ENCODE measurements at places on chromosomes 5 and 9.

DNA sequence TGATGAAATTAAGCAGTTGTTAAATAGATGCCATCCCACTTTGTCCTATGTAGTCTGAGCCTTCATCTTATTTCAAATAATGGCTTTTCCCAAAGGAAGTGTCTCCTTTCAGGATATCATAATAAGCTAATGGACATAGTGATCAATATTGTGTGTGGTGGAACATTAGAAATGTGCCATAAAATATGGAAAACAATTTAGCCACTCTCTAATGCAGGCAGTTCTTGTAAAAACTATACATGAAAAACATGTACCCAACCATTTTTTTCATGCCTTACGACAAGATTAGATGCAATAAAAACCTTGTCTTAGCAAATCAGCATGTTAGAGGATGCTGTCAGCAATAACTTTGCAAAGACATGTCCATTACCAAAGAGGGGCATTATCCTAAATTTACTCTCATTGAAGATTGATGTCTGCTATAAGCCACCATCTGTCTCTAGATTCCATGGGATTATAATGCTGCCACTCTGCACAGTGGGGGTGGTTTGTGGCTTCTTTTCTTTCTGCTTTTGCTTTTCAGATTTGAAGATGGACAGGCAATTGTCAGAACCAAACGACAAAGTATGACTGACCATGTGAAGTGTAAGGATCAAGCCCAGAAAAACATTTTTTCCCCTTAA, 724.0 kb upstream of the ZNF608 start:
- no peak for DNase-seq

- no peak for DNase-seq
Measured at GRCh38 chr5:124737651-124738050, 8.8 kb downstream of the ZNF608 start.

DNA sequence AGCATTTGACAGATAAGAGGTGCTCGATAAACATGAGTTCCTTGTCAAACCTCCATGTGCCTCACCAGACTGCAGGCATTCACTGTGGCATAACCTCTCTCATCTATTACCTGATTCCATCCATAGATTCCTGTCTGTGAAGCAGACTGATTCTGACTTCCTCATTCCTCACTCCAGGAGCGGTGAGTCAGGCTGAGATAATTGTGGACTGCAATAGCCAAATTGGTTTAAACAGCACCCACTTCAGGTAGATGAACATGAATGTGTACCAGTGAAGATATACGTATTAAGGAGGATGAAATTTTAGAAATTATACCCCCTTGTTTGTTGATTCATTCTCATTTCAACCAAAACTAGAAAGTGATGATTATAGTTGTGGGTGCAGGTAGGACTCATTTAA, 391.2 kb downstream of the HINT1 start:
- DNase-seq: no peak

- no peak for DNase-seq
Measured at GRCh38 chr5:149166128-149166527, 24.8 kb downstream of the ABLIM3 start.

GRCh38 chr9:85723215-85723614, 18.5 kb downstream of the AGTPBP1 start:
- no peak for DNase-seq

- DNase-seq: peak; percentile 32
Measured at GRCh38 chr5:149526845-149527590, 24.2 kb downstream of the CSNK1A1 start.

DNA sequence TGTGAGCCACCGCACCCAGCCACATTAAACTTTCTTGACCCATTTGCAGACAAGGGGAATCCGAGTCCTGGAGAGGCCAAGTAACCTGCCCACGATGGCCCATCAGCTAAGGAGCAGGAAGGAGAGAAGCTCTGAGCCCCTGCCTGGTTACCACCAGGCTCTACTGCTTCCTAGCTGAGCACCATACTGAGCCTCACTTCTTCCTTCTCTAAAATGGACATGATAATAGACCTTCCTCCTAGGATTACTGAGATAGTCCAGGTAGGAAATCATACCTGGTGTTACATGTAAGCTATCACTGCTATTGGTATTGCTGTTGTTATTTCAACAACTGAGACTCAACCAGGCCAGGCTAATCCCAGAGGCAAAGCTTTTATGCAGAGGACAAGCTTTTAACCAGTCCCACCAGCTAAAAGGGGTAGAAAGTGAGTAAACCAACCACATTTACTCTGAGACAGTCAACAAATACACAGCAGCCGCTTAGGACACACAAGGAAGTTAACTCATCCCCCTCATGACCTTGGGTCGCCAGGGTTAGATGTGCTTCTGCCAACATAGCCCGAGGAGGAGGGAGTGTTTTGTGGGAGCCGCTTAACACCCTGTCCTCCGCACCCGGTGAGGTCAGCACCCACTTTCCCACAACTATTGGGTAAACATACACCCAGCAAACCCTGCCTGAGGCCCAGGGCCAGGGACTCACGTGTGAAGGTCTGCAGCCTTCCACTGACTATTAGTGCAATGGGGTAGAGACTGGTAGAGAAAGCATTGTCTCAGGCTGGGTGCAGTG, 20.6 kb upstream of the PTGES start:
- no peak for DNase-seq

- peak; percentile 72 for DNase-seq
Measured at GRCh38 chr5:141326088-141326854, 4.0 kb upstream of the PCDHGA1 start.

DNA sequence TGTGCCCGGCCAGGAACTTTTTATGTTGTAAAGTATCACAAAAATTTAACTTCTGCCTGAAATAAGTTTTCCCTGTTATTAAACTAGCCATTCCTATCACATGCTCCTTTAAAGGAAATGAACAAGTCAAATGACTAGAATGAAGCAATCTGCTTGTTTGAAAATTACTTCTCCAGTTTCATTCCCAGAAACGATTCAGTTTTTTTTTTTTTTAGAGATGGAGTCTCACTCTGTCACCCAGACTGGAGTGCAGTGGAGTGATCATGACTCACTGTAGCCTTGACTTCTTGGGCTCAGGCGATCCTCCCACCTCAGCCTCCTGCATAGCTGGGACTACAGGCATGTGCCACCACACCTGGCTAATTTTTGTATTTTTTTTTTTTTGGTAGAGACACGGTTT, 13.3 kb upstream of the GNG10 start:
- no peak for DNase-seq

GRCh38 chr9:90979138-90979551, 177.5 kb downstream of the SYK start:
- no peak for DNase-seq

- DNase-seq: no peak
Measured at GRCh38 chr9:103242486-103242885, 247.4 kb downstream of the CYLC2 start.

DNA sequence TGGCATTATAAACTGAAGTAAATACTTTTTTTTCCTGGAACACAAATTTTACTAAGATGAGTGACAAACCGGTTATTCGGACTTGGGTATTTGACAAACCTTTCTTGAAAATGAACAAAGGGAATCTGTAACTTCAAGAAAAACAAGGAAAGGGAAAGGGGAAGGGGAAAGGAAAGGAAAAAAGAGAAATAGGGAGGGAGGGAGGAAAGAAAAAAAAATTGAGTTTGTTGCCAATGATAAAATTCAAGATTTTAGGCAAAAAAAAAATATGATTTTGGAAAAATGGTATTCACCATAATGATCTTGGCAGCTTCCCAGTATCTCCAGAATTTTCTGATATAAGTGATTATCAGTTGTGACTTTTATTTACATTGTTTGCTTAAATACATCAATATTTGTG, 1.6 kb upstream of the TTC33 start:
- no peak for DNase-seq

DNA sequence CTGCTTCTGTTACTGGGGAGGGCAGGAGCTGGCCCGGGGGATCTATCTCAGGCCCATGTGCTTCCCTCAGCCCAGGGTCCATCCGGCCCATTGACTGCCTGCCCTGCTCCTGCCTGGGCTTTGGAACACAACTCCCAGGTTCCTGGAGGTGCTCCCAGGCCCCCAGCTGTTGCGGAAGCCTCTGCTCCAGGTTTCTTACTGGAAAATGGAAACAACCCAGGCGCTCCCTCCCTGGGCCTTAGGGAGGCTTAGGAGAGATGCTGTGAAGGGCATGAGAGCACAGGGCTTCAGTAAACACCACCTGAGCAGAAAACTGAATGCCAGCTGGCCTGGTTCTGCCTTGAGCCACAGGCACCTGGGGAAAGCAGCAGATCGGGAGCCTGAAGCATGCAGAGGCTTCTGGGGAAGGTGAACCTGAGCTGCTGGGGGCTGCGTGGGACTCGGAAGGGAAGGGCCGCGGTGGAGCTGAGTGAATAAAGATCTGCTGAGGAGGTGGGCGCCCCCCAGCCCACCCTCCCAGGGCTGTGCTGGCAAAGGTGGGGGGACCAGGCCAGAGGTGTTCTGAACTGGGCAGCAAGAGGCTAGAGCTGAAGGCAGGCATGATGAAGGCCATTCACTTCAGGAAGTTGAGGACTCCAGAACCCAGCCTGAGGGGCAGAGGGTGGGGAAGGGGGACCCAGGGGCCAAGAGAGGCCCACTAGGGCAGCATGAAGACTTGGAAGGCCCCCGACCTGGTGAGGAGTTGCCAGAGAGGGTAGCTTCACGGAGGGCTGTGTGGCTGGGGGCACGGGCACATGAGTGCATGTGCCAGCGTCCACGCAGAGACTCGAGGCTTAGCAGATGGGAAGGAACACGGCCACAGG, 64.8 kb downstream of the SHB start:
- DNase-seq: no peak

DNA sequence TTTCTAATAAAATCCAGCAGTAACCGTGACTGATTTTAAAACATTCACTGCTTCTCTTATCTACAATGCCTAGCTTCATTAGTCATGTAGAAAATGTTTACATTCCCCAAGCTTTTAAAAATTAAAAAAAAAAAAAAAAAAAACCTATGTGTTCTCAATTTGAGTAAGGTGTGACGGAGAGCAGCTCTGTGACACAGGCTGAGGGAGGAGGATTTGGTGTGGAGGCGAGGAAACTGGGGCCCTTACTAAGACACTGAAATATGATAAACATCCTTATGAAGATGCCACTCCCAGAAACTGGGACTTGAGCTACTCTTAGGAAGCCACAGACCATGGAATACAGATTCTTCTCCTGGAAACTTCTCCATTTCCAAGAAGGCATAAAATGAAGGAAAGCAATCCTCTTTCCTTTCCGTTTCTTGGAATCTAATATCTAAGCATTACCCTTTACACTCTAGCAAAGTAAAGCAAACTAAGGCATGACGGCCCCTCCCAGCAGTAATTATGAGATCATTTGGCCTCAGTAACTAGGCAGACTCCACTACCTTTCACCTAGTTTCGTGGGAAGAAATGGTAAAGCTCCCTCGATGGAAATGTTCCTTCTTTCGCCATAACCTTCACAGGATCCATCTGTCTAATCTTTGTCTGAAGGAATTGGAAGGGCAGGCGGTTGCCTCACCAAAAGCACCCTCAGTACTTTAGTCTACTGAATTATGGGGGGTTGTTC, 23.5 kb downstream of the GRAMD2B start:
- no peak for DNase-seq

DNA sequence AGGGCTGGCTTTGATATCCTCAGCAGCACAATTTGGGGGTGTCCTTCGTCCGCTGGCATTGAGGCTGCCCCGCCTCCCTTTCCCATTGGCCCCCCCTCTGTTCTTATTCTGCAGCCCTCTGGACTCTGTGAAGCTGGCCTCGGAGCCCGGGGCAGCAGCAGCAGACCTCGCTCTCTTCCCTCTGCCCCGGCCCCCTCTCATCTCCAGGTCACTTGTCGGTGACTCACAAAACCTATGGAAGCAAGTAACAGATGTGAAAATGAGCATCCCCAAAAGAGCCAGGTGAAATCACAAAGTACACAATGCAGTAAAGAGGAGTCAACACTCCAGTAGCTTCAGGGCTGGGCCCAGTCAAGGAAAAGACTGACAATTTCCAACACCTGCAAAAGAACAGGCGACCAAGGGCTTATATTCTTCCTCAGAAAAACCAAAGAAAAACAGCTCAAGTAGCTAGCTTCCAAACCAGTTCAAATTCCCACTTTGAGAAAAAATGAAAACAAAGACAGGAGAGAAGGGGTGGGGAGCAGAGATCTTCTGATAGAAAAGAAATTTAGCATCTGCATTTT, 97.5 kb downstream of the ZNF608 start:
- DNase-seq: peak; percentile 12

GRCh38 chr9:109329638-109330258, 8.9 kb upstream of the EPB41L4B start:
- DNase-seq: no peak

- no peak for DNase-seq
Measured at GRCh38 chr5:167029488-167029887, 1262.0 kb upstream of the WWC1 start.

DNA sequence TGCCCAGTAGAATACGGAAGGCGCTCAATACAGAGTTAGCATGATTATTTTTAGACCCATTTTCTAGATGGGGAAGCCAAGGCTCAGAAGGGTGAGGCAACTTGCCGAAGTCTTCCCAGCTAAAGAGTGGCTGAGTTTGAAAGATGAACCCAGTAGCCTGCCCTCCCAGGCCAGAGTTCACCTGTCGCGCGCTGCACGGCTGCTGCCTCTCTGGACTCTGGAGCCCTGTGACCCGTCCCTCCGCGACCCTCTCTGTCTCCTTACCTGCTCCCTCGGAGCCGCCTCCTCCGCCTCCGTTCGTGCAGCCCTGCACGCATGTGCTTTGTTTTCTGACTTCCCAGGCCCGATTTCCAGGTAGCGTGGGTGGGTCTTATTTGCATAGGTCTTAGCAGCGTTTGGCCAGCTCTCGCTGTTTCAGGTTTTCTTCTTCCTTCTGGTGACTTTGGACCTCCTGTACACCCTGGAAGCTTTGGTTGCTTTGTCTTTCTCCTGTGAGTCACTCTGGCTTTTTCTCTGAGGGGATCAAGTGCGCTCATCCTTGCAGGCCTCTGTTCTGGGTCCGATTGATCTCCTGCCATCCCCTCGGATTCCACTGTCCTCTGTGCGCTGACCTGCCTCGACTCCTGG, at the start of gene RNF183:
TSS of gene RNF183 (minus strand) at position 585 of the 627 bp plus-strand sequence. CDS start 5,192 bp downstream, outside the sequence.
- no peak for DNase-seq

DNA sequence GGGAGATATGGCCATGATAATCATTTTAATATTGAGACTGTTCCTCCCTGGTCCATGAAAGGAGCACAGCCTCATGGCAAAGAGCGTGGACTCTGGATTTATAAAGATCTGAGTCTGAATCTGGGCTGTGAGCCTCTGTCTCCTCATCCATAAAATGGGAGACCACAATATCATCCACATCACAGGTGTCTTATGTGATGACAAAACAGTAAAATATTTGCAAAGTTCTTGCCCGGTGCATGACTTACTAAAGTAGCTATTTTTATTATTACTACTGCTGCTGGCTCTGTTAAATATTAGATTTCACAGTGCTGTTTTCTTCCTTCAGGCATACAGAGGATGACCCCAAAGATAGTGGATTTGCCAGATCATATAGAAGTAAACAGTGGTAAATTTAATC, 74.1 kb downstream of the TEK start:
- no peak for DNase-seq

- DNase-seq: no peak
Measured at GRCh38 chr5:139768807-139769465, 26.7 kb upstream of the PSD2 start.

GRCh38 chr5:80082731-80083100, 47.6 kb downstream of the THBS4 start:
- DNase-seq: peak; percentile 82

DNA sequence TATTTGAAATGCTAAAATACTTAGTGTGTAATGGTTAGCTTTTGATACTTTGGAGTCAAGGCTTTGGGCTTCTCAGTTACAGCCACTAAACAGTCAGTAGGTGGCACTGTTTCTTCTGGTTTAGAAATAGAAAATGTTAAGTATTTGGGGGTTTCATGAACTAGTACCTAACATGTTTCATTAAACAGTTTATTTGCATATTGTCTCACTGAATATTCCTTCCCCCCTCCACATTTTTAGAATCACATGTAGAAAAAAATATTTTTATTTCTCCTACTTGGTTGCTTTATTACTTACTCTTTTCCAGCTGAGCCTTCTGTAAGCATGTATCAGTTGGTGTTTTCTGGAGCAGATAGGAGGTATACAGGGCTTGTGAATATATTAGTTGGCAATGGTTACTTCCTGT, 48.0 kb downstream of the IPO11 start:
- peak; percentile 78 for DNase-seq
